RPMI7951 (cell line): ENCODE measurements at places on chromosomes 5 and 9. TPM values are rescaled to one million over a fixed set of nuclear protein-coding genes. Genes with fewer than 3 reads are reported as not detected.

Gene SYNPO
- total RNA-seq: 0.98 and 1.4 TPM in 2 replicates

Gene PRR7
- 13.9 and 20.8 TPM in 2 replicates for total RNA-seq

Gene SEMA6A
- total RNA-seq: 0.12 and 0.39 TPM in 2 replicates

Gene F2RL1
- total RNA-seq: 6.8 and 8.6 TPM in 2 replicates

Gene ABO
- total RNA-seq: not detected in 2 replicates

- DNase-seq: peak; percentile 66
Observed at GRCh38 chr5:130520211-130520610, 615.9 kb downstream of the CHSY3 start.

GRCh38 chr5:155082401-155082800, 68.8 kb downstream of the KIF4B start:
- DNase-seq: peak; percentile 83

GRCh38 chr5:147481376-147481775, 28.5 kb downstream of the DPYSL3 start:
- DNase-seq: peak; percentile 76

- DNase-seq: no peak
Observed at GRCh38 chr9:75715360-75715759, 175.1 kb upstream of the PCSK5 start.

- DNase-seq: no peak
Observed at GRCh38 chr9:123162791-123163345, 105.5 kb downstream of the STRBP start.

DNA sequence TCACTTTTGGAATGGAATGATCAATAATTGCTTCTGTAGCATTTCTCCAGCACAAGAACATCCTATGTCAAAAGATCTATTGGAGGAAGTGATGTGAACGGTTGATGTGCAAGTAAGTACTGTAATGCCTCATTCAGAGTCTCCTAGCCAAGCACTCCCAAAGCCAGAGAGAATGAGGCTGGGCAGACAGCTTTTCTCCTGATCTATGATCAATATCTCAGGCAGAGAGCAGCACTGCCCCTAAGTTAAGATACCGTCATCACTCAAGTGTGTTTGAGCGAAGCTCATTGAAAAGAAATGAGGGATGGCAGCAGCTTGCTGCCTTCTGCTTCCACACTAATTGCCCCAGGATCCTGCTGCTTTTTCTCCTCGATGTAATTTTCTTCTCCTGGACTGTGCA, 324.1 kb upstream of the GRAMD2B start:
- no peak for DNase-seq

DNA sequence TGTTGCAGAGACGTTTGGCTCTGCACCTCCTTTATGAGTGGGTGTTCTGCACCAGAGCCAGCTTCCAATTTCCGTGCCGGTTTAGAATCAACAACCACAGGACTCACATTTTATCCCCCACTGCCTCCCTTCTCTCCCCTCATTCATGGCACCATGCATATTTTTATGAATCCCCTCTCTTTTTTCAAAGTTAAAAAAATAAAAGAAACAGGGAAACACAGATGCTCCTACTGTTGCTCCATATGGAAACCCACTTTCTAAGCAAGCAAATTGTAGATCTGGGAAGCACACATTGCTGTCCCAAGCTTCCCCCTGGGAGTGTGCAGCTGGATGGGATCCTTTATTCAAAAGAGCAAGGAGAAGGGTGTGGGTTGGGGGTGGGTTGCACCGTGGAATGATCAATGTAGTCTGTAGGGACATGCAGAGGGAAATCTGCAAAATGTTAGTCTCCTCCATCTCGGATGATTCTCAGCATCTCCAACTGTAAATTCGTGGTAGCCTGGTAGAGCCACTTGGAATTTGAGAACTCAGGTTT, 410.0 kb upstream of the ADAMTSL1 start:
- no peak for DNase-seq

GRCh38 chr9:126617003-126617822, 3.5 kb downstream of the LMX1B start:
- DNase-seq: no peak

- peak; percentile 60 for DNase-seq
Observed at GRCh38 chr5:14286007-14286406, 142.9 kb downstream of the TRIO start.

- DNase-seq: no peak
Observed at GRCh38 chr9:127344368-127345000, 52.5 kb upstream of the SLC2A8 start.

DNA sequence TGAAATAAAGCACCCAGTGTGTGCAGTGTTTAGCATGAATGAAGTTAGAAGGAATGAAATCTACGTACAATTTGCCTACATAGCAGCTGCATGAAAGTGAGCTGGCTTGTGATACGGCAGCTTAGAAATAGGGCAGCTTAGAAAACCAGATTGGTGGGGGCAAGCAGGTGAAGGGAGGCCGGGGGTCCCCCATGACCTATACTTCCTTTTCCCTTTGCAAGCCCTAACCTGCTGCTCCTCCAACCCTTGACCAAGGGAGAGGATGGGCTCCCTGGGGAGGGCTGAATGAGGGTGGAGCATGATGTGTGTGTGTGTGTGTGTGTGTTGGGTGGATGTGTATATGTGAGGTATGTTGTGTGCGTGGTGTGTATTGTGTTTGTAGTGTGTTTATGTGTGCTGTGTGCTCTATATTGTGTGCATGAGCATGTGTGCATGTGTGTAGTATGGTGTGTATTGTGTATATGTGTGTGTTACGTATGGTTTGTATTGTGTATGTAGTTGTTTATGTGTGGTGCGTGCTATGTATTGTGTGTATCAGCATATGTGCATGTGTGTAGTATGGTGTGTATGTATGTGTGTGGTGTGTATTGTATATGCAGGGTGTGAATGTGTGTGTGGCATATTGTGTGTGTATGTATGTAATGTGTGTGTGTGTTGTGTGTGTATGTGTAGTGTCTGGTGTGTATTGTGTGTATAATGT, 72.1 kb downstream of the TENT4A start:
- no peak for DNase-seq

DNA sequence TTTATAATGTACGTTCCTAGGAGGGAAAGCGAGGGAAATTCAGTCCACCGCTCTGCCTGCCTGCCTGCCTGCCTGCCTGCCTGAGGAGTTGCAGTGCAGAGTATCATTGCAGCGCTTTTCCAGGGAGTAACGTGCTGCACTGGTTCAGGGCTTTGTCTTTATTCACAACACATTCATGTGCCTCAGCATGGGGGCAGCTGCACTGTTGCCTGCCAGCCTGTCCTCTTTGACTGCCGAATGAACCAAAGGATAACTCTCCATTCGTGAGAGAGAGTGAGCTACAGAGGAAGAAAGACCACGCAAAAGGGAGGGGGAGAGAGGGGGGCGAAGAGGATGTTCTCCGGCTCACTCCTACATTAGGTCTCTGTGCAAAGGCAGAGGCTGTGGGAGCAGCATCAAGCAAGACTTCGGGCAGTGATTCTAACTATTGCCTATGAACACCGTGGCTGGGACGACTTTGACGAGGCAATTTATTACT, 791.2 kb downstream of the MAT2B start:
- DNase-seq: no peak

DNA sequence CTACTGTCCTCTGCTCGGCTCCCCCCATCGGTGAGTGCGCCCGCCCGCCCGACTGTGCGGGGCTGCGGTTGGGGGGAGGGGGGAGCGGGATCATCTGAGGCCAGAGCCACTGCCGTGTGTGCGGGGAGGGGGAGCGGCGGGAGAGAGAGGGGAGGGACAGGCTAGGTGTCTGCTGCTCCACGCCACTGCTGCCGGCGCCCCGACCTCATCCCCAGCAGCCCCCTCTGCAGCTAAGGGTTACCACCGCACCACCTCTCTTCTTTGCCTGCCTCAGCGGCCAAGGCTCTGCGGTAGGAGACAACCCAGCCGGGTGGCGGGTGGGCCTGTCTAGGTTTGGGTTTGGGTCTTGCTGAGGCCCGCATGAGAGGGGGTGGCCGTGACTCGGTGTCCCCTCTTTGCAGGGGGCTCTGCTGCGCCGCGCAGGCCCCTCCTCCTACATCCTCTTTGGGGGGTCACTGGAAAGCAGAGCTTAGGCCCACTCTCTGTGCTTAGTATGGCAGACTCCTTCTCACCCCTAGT, 670 bp upstream of the PURA start:
- DNase-seq: no peak

DNA sequence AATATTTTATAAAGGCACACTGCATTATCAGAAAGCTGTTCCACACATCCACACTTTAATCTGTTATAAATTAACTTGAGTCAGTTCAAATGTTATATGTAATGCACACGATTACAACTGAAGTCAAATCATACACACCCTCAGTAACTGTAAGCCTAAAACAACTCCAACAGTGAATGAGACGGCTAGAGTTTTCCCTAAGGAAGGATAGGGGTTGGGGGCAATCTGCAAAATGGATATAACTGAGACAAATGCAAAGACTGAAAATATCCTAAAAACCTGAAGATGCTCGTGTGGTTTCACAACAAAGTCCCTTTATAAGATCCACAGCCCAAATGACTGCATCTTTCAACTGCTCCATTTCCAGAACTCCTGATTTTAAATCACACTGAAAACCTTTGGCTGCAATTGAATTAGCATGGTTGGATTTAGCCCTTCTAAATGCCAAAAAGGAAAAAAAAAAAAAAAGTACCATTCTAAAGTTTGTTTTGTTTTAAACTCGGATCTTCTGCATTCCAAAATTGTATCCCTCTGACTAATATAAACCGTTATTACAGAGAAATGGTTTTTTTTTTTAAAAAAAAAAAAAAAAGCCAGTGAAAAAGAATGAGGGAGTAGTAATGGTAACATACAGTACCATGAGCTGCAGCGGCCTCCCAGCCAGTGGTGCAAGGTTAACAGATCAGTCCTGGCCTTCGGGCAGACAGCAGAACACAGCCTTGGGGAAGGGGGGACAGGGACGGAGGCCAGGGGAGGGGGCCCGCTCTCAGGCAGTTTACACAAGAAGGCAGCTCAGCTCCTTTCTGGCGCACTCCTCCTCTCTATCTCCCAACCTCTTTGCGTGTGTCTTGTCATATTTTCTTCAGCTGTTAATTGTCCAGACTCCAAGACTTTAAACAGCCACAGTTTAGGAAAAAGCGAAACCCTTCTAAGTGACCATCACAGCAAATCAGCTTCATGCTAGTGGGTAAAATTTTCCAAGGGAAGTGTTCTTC, 166.1 kb downstream of the BNC2 start:
- no peak for DNase-seq

DNA sequence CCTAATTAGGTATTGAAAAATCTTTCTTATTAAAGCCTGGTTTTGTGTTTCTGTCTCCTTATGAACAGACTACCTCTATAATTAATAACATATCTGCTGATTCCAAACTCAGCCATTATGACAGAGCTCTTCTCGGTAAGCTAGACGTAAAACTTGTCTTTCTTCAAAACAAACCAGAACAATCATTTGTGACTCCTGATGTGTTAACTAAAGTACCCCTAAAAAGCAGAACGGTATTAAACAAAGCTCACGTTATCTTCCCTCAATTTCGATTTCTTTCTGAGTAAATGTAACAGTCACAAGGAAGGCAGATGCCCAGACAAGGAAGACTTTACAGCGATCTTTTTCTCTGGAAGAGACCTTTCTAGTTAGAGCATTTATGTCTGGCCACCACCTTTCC, 1.8 kb downstream of the SEMA5A start:
- no peak for DNase-seq
